Colonic mucosa (tissue), 4 donors: ENCODE measurements at places on chromosomes 7 and 10. TPM values are rescaled to one million over a fixed set of nuclear protein-coding genes. Genes with fewer than 3 reads are reported as not detected.

The C10orf105 gene
- 0.07 TPM for total RNA-seq

The CALHM2 gene
- 3.5 TPM for total RNA-seq

The CYP26C1 gene
- not detected for total RNA-seq

GRCh38 chr7:3778345-3778744 lies 477.3 kb downstream of the SDK1 start:
- no peak for DNase-seq
- H3K4me3 ChIP-seq = no peak overlapping the region
- H3K4me1 ChIP-seq = no peaks in the 10 kb centered on the region
- H3K36me3 ChIP-seq = no peaks in the 10 kb centered on the region

GRCh38 chr10:8051109-8051821 lies 3.2 kb upstream of the GATA3 start:
- no peak overlapping the region for H3K27ac ChIP-seq
- no peaks in the 10 kb centered on the region for H3K36me3 ChIP-seq
- H3K4me1 ChIP-seq = peaks cover 23% of the 10 kb centered on the region
- DNase-seq = no peak
- no peak overlapping the region for H3K4me3 ChIP-seq
- peaks cover 95% of the 10 kb centered on the region for H3K27me3 ChIP-seq

- no peak within 1 kb of the TSS for H3K27ac ChIP-seq
- H3K4me1 ChIP-seq = no peaks in the 10 kb centered on the region
- H3K27me3 ChIP-seq = no peaks in the 10 kb centered on the region
- DNase-seq = peak; percentile 32
Observed at GRCh38 chr10:22927661-22928403, at the start of gene ARMC3. Gene ARMC3 (plus strand): TSS chr10:22928053. CDS start chr10:22931997, 3,944 bp downstream.

DNA sequence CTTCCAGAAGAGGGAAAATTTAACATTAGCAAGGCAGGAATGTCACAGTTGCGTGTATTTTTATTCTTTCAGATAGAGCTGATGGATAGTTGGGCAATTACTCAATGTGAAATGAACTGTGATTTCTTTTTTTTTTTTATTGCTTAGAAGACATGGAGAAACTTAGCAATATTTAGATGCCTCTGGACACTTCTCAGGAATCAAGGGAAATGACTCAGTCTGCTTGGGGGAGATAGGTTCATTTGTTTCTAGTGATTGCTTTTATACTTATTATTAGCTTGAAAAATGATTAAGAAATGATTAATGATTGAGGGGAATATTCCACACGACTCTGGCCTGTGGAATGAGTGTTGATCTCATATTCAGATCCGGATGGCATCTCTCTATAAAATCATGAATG lies 33.1 kb upstream of the TBX20 start:
- no peak overlapping the region for H3K4me3 ChIP-seq
- H3K36me3 ChIP-seq = no peaks in the 10 kb centered on the region
- no peak overlapping the region for H3K27ac ChIP-seq
- H3K27me3 ChIP-seq = no peaks in the 10 kb centered on the region
- H3K4me1 ChIP-seq = no peaks in the 10 kb centered on the region
- no peak for DNase-seq

DNA sequence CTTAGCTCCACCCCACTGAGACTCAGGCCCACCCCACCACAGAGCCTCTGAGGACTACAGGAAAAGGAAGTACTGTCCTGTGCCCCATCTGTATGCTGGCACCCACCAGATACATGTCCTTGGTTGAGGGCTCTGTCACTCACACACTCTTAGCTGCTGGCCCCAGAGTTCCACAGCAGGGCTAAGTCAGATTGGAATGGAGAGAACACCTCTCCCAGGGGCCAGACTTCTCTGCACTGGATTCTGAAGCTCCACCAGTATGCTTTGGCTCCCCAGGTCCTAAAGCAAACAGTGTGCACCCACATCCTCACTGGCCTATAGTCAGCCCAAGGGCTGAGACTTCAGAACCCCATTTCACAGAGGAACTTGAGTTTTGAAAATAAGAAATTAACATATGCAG lies 103.2 kb upstream of the PPP2R2D start:
- no peak overlapping the region for H3K4me3 ChIP-seq
- no peaks in the 10 kb centered on the region for H3K4me1 ChIP-seq
- H3K27ac ChIP-seq = no peak overlapping the region
- no peak for DNase-seq

DNA sequence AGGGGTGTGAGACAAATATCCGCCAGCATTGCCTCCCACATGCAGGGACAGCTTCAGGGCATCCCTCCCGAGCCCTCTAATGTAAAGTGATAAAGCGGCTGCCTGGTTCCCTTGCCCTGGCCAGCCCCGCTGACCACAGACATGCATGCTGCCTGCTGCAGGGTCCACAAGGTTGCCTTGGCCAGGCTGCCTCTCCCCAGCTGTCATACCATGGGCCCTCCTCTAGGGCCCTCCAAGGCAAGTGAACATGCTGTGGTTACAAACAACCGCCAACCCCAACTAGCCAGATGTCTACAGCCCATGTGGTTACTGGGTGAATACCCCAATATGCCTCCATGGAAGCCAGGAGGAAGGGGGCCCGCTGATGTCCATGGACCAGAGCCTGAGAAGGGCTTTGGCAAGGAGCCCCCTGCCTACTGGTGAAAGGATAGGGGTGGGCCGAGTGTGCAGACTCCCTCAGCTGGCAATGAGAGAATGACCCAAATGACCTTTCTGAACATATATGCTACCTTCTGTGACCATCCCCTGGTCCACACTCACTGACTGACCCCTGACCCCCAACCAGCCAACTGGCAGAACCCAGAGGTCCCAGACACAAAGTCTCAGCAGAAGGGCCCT lies 37.4 kb downstream of the GRID1 start:
- no peaks in the 10 kb centered on the region for H3K27me3 ChIP-seq
- H3K27ac ChIP-seq = no peak overlapping the region
- no peak overlapping the region for H3K4me3 ChIP-seq
- H3K4me1 ChIP-seq = no peaks in the 10 kb centered on the region
- no peaks in the 10 kb centered on the region for H3K36me3 ChIP-seq

DNA sequence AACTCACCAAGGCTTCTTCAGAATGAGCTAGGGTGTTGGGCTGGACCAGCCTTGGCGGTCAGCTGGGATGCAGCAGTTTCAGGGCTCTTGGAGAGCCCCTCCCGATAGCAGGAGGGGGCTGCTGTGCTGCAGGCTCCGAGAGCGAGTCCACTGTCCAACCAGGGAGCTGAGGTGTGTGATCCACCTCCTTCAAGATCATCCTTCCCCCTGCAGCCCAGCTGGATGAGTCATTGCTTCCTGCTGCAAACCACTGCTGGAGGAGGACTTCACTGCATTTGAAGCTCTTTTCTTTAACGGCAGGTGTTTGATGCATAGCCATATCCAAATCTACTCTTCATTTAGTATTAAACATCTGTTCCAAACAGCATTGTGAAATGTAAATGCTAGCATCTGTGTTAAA lies 54.2 kb upstream of the EBF3 start:
- no peak overlapping the region for H3K27ac ChIP-seq
- H3K36me3 ChIP-seq = no peaks in the 10 kb centered on the region
- H3K4me1 ChIP-seq = no peaks in the 10 kb centered on the region
- no peak overlapping the region for H3K4me3 ChIP-seq

DNA sequence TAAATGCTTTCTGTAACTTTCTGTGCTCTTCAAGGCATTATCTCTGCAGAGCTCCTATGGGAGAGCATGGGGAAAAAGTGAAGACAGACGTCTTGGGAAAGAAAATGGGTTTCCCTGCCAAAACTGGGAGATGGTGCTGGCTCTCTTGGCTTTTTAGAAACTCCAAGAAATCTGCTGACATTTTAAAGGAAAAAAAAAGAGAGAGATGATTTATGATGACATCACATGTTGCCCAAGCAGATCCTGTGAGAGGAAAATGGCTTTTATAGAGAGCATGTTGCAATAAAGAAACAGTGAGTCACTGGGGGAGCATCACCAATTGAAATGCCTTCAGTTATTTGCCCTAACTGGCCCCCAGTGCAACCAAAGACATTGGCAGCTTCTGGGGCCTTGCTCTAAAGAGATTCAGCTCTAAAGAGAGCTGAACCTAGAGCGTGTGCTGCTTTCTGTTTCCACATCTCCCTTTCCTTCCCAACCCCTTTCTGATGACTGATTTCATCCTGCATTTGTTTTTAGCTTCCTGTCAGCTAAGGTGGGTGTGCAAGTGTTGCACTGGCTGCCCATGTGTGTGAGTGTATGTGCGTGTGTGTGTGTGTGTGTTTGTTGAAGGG lies 37.7 kb downstream of the LRMDA start:
- no peak overlapping the region for H3K27ac ChIP-seq
- no peak overlapping the region for H3K4me3 ChIP-seq
- peaks cover 4% of the 10 kb centered on the region for H3K4me1 ChIP-seq
- H3K27me3 ChIP-seq = no peaks in the 10 kb centered on the region

DNA sequence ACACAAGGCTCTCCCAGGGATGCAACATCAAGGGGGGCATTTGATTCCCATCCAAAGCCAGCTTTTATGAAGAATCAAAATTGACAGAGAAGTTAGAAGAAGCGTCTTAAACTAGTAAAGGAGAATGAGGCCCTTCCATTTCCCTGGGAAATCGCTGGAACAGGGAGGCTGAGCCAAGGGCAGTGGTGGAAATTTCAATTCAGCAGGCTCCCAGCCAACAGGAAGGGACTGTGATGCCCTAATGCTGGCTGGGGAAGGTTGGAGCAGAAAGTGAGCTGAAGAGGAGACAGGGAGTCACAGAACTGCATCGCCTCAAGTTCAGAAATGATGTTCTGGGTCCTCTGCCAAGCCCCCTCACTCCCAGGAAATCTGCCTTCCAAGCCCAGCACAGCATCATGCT lies 517.3 kb downstream of the GRID1 start:
- no peaks in the 10 kb centered on the region for H3K4me1 ChIP-seq
- H3K27ac ChIP-seq = no peak overlapping the region
- H3K4me3 ChIP-seq = no peak overlapping the region
- H3K36me3 ChIP-seq = no peaks in the 10 kb centered on the region

DNA sequence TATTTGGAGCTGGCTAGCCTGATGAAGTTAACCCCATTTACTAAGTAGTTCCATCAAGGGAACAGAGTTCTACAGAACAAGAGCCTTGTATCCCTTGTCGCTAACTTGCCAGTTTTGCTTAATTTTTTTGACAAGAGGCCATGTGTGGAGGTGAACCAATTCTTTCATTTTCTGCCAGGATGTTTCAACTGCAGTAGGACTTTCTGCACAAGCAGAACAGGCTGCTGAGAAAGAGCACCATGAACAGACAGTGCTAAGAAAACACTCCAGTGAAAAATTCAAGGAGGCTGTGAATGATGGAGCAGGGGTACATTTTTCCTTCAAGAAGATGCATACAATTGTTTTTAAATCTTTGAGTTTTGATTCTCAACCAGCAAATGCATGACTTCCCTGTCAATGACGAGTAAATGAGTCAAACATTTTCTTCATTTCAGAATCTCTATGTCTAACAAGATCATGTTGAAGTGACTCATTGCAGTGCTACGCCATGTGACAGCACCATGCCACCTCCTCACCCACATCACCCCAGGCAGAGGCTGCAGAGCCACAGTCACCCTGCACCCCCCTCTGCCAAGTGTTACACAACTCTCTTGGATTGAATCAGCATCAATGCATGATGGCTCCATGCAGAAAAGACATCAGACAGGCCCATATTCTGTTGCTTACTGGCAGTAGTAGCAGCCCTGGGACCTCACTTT lies 193.1 kb downstream of the COBL start:
- no peaks in the 10 kb centered on the region for H3K27me3 ChIP-seq
- no peaks in the 10 kb centered on the region for H3K4me1 ChIP-seq
- DNase-seq = no peak
- no peak overlapping the region for H3K27ac ChIP-seq

GRCh38 chr10:124692100-124692446 lies 52.1 kb downstream of the FAM53B start:
- H3K4me3 ChIP-seq = no peak overlapping the region
- H3K27ac ChIP-seq = no peak overlapping the region
- H3K27me3 ChIP-seq = no peaks in the 10 kb centered on the region
- no peaks in the 10 kb centered on the region for H3K4me1 ChIP-seq
- no peak for DNase-seq
- H3K36me3 ChIP-seq = peaks cover 15% of the 10 kb centered on the region

GRCh38 chr10:124660404-124661125 lies 83.6 kb downstream of the FAM53B start:
- no peak overlapping the region for H3K27ac ChIP-seq
- H3K4me1 ChIP-seq = no peaks in the 10 kb centered on the region
- H3K27me3 ChIP-seq = no peaks in the 10 kb centered on the region

- no peaks in the 10 kb centered on the region for H3K4me1 ChIP-seq
Observed at GRCh38 chr10:115844591-115844990, 428.4 kb downstream of the GFRA1 start.

GRCh38 chr7:1532456-1533254 lies 2.2 kb downstream of the MAFK start:
- H3K27ac ChIP-seq = peak overlapping the region; percentile 100
- H3K4me1 ChIP-seq = peaks cover 22% of the 10 kb centered on the region
- DNase-seq = peak; percentile 92

DNA sequence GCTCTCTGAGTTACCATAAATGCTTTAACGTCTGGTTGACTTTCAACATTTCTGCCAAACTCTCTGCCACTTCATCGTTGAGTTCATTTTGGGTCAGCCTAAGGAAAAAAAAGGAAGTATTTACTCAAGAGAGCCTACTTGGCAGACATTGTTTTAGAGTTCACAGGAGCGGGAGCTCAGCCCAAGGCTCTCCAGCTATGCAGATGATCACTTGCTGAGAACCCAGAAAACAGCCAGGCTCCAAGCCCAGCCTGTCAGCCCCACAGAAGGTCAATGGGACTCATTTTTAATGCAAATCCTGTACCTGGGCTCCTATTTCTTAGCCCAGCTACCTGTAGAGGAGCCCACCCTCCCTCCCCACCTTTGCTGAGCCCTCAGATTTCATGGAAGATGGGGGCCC lies 45.5 kb downstream of the NOD1 start:
- H3K27me3 ChIP-seq = no peaks in the 10 kb centered on the region
- H3K4me3 ChIP-seq = no peak overlapping the region
- H3K27ac ChIP-seq = no peak overlapping the region
- no peaks in the 10 kb centered on the region for H3K36me3 ChIP-seq
- peaks cover 18% of the 10 kb centered on the region for H3K4me1 ChIP-seq

DNA sequence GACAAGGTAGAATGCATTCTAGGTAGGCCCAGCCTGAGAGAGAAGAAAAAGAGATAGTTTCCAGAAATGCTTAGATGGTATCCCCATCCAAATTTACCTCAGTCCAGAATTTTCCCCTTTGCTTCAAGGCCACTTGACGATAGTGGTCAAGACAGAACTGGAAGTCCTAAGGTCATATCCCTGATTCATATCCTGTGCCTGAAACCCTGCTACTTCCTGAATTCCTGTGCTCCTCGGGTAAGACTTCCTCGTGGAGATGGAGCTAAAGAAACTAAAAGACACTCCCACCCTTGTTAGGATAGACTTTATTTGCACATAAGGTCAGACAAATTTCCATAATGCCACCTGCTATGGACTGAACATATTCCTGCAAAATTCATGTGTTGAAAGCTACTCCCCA lies 175.9 kb downstream of the EVX1 start:
- no peaks in the 10 kb centered on the region for H3K27me3 ChIP-seq
- H3K36me3 ChIP-seq = no peaks in the 10 kb centered on the region
- DNase-seq = no peak
- peak overlapping the region; percentile 35 for H3K27ac ChIP-seq
- no peak overlapping the region for H3K4me3 ChIP-seq

GRCh38 chr10:116053910-116054309 lies 219.1 kb downstream of the GFRA1 start:
- no peaks in the 10 kb centered on the region for H3K36me3 ChIP-seq
- H3K27me3 ChIP-seq = no peaks in the 10 kb centered on the region
- DNase-seq = no peak
- H3K27ac ChIP-seq = no peak overlapping the region
